ENCODE measurements at places on chromosomes 4 and X.

- no peak for DNase-seq
Measured at GRCh38 chr4:6730603-6731317, 14.8 kb downstream of the BLOC1S4 start.

DNA sequence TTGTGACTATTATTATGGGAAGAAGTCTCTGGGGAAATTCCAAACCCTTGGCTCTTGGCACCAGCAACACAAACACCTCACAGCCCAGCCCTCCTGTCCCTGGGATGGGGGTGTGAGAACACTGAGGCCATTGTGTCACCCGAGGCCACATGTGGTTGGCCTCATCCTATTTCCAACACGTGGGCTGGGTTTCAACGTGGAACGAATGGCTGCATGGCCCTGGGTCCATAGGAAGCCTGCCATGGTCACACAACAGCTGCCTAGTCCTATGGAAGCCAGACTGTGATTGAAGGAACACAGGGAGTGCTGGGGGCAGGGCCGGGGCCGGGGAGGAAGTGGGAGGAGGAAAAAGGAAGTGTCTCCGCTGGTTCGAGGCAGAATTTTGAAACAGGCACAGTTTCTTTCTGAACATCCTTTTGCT is 10.0 kb downstream of the CLCN4 start:
- no peak for DNase-seq

- no peak for DNase-seq
Measured at GRCh38 chr4:52951016-52951415, 88.9 kb downstream of the RASL11B start.

DNA sequence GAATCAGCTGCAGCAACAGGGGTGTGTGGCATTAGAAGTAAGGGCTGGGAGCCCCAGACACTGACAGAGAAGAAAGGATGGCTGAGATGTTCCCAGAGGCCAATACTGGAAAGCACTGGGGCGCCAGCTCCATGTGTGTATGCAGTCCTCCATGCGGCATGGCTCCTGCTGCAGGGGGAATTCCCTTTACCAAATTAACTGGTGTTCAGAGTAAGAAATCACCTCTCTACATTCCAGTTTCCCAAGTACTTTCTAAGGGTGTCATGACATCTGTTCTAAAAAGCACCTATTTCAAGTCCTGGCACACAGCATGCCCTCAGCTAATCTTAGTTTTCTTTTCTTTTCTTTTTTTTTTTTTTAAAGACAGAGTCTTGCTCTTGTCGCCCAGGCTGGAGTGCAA is 98.0 kb downstream of the MAML3 start:
- DNase-seq, result no peak

- DNase-seq, result no peak
Measured at GRCh38 chr4:21979196-21979595, 30.6 kb upstream of the KCNIP4 start.

- DNase-seq, result no peak
Measured at GRCh38 chrX:98398542-98398941, 1514.8 kb downstream of the RPA4 start.

- DNase-seq, result no peak
Measured at GRCh38 chr4:21012851-21013331, 312.6 kb downstream of the PACRGL start.

GRCh38 chr4:77500801-77501200 is 104.8 kb upstream of the CXCL13 start:
- DNase-seq, result no peak

- DNase-seq, result no peak
Measured at GRCh38 chr4:147863111-147863747, 131.3 kb downstream of the ARHGAP10 start.

DNA sequence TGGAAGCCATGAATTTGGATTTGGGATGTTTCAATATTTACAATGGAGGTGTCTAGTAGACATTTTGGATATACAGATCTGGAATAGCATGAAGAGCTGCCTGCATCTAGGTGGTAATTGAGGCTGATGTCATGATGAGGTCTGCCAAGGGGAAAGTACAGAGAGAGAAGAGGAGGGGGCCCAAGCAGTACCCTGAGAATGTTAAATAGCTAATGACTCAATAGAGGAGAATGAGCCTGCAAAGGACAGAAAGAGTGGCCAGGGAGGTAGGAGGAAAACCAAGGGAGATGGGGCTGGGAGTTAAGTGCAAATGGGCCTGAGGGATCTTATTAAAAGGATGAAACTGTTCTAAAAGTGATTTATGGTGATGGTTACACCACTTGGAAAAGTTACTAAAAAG is 182.2 kb upstream of the KIT start:
- DNase-seq, result no peak
